ENCODE measurements at places on chromosomes 4 and X.

DNA sequence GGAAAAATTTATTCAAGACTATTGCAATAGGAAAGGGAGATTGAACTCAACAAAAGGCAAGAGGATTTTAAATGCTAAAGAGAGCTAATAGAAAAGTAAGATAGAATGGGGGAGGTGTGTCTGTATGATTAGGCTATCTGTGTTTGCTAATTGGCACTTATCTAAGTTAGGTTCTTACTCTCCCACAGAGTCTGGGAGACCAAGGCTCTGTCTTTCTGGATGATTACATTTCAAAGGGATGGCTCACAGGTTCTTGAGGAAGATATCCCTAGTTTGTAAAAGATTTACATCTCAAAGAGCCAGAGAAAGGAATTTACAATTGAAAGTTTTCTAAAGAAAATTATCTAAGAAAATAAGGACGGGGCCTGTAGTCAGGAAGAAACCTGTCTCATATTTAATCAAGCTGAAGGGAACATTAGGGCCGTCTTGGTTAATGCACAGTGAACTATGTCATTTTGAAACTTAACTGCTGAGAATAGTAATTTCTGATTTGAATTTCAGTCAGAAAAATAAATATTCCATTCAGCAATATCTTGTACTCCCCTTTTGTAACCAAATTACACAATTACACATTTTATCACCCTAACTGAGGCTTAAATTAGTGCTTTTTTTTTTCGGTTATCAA lies 75.8 kb downstream of the MAGEB10 start:
- DNase-seq = no peak

GRCh38 chrX:84144281-84144680 lies 43.7 kb downstream of the RPS6KA6 start:
- DNase-seq = no peak

DNA sequence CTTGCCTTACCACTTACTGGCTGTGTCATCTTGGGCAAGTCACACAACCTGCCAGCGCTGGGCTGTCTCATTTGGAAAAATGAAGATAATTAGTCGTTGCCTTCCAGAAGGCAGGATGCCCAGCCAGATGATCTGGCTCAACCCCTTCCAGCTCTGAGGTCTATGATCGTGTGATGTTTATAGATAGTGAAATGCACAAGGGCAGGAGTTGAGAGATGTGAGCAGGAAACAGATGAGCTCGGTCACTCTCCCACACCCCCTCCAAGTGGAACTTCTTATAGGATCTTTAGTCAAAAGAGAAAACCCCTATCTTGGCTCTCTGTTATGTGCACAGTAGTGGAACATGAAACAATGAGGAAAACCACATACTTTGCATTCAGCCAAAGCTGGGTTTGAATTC lies 336.8 kb upstream of the PPARGC1A start:
- no peak for DNase-seq

- no peak for DNase-seq
These were observed 29.5 kb upstream of the MTNR1A start for GRCh38 chr4:186584912-186585311.

- DNase-seq = no peak
These were observed 2.9 kb downstream of the NOCT start for GRCh38 chr4:139018501-139018900.

DNA sequence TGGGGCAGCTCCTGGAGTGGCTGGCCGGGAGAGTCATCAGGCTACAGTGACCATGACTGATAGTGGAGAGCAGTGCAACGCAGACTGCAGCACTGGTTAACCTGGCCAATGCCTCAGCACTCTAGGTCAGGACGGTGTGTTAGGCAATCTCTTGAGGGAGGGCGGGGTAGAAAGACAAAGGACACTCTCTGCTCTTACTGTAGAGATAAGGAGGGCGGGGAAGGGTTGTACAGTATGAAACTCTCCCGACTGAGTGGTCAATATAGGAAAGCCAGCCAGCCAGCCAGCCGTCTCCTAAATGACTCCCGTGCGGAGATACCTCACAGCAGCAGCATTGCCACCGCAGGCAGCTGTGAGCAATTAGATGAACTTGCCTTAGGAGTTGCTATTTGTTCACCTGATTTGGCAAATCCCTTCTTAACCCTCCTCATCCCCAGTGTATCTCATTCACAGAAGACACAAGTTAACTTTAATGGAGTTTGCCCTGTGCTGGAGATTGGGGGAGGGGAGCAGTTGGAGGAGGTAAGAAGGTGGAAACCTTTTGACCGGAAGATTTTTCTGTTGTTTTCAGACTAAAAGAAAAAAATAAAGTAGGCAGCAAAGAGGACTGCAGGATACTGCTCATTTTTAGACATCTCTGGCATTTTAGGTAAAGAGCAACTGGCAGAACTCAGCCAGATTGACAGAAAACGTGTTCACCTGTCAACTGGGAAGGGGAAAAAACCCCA lies 330.5 kb downstream of the HNRNPD start:
- DNase-seq = no peak

- DNase-seq = no peak
These were observed 251.2 kb downstream of the PAPSS1 start for GRCh38 chr4:107468812-107469211.

- DNase-seq = no peak
These were observed 61.2 kb upstream of the HOPX start for GRCh38 chr4:56742080-56742871.

DNA sequence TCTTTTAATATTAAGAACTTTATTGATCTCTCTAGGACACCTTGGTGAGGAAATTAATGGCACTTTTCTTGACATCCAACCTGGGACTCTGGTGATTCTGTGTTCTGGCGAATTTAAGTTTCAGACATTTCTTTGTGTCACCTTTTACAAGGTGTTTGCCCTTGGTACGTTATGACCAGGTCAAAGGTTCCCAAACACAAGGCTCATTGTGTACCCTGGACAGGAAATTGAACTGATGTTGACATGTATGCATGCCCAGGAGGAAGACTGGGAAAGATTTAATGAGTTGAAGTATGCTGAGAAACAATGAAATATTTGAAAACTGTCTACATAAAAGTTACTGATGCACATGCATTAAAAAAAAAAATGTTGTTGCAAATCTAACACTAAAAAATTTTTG lies 22.1 kb downstream of the NIPAL1 start:
- no peak for DNase-seq

DNA sequence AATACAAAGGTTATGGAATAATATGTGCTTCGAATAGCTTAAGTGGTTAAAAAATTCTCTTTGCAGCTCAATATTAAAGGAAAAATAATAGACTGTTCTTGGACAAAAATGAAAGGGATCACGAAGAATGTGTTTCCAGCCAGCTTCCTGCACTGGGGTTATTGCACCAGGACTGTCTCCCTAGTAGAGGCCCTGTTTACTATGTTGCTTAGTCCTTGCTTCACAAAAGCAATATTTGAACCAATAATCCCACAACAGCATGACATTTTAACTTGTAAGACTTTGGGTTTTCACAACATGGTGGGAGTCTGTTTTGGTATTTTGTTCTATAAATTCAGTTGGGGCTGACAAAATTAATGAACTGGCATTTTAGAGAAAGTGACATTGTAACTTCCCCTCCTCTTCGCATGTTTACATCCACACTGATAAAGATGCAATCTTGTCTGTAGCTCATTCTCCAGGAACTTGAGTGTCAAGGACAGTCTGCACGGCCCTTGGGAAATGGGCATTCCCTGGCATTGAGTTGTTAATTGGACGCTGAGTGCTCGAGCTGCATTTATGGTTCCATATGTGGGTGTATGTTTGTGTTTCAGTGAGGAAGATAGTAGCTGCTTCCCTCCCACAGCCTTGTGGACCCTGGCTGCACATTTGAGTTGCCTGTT lies 39.0 kb downstream of the SHROOM2 start:
- no peak for DNase-seq

DNA sequence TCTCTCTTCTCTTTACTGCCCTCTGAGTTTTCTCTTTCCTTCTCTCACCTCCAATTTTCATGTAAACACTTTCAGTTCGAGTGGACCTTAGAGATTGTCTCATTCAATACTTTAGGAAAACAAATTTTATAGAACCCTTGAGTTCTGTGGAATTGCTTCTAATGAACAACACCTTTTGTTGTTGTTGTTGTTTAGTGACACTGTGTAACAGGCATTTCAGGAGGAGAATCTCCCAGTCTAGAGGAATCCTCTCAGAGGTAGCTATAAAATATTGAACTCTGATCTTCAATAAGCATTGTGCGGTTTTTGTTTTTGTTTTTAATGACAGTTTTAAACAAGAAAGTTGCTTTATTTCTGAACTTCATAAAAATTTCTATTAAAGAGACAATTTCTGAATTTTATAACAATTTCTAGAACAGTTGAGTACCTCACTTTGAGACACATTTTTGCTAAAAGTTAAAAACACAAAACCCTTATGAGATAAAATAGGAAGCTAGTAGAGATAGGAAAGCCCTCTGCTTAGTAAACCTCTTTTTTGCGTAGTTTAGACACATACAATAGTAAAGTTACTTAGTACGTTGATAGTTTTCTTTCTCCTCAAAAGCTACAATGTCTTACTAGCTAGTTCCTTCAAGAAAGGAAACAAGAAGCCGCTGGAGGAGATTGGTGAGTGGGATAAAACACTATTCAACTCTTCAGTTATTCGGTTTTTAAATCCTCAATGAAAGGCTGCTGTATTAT lies 38.8 kb downstream of the CLCN3 start:
- no peak for DNase-seq

DNA sequence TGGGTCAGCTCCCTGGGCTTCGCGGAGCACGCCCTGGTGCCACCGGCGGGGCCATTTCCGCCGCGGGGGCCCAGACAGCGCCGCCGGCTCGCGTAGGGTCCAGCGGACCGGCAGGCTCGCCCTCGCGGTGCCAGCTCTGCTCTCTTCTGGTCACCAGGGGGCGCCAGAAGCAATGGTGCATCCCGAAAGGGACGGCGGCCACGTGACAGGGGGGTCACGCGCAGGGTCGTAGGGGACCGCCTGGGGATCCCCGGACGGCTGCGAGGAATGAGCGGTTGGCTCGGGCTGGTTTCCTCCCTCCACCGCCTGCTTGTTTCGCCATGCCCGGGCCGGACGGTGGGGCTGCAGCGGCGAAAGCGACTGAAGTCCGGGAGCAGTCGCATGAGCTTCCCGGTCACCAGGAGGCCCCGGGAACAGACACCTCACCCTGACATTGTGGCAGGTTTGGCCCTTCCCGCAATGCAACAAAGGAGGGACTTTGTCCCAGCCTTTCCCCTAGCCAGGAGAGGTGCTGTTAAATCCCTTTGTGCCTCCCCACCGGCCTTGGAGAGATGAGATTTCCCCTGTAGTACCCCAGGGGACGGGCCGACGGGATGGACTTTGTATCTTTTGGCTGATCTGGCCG lies 15.8 kb downstream of the ZCCHC12 start:
- DNase-seq = peak; percentile 28

GRCh38 chr4:140096483-140096861 lies 57.5 kb downstream of the MAML3 start:
- DNase-seq = no peak

DNA sequence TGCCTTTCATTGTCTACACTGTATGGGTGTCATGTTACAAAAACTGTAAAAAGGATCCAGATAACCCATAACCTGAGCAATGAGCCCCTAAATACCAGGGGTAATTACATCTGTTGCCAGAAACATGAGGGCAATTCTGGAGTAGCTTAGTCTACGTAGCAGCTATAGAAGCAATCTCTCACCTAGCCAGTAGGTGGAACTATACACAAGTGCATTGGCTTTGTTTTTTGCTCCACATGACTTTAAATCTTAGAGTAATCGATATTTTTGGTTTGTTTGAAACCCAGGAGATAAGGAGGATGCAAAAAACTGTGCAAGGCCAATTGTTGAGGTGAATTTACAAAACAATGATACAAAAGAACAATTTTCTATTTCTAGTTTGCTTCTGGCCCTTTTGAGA lies 57.5 kb downstream of the GPR82 start:
- no peak for DNase-seq

DNA sequence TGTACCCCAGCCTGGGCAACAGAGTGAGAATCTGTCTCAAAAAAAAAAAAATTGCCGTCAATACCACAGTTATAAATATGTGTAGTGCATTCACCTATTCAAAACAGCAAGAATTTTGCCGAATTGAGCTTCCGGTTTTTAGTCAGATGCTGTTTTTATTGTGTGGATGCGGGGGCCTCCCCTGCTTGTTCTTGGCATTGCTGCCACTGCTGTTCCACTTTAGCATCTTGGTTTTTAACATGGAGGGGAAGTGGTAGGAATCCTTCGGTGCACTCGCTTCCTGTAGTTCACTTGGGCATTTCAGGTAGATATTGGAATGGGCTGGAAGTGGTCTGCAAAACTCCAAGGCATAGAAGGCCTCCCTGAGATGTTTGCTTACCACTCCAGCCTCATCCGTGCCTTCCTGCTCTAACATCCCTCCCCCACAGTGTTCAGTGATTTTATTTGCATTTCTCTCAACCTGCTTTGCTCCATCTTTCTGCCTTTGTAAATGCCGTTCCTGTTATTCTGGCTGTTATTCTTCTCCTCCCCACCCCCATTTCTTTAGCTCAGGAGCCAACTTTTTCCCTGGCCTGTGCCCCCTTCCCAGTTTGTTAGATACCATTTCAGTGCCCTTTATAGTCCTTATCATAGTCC lies 25.5 kb downstream of the MOB1B start:
- no peak for DNase-seq

- DNase-seq = no peak
These were observed 52.5 kb downstream of the MAGEB10 start for GRCh38 chrX:27860337-27860736.

- DNase-seq = no peak
These were observed 79.7 kb upstream of the PRSS48 start for GRCh38 chr4:151197247-151197646.

DNA sequence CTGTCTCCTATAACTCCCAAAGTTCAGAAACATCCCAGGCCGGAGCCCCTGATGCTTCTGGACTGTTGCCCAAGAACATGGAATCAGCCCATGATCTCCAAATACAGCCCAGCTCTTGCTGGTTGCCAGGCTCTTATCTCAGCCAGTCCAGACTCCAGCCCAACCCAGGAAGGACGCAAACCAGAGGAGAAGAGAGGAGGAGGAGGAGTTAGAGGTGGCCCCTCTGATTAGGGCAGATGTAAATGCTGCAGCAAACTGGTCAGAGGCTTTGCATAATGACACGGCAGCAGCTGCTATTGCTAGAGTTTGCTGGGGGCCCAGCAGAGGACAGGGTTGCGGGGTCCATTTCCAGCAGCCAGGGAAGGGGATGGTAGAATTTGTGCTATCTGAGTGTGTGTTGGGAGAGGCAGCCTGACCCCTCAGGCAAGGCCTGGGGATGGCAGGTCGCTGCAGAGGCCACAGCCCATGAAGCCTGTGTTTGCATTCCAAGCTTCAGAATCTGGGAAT lies 4.2 kb upstream of the OTUD5 start:
- DNase-seq = no peak

DNA sequence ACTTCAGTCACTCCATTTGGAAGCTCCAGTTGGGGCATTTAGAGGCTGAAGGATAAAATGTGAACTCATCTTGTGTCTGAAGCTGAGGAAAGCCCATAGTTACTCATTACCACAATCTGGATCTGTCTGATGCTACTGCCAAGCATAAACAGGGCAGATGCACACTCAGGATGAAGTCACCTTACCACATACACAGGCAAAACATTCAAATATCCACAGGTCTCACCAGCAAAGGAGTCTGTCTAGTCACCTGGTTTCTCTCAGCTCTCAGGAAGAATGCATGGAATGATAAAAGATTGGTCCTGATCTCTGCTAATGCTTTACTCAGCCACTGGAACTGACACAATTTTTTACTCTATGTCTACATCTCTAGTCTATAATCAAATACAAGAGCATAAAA lies 13.0 kb upstream of the ODAPH start:
- no peak for DNase-seq

All from stimulated activated CD8-positive, alpha-beta memory T cell treated with anti-CD3 and anti-CD28 coated beads, Interleukin-7, amount 100 ng/mL, for 1 hour (primary cell).